ENCODE measurements at places on chromosomes 6 and 20.
A peak's percentile ranks its signal among the peaks of the same experiment; 100 is the strongest.

- no peak for DNase-seq
Observed at GRCh38 chr6:72820906-72821305, 199.0 kb downstream of the KCNQ5 start.

GRCh38 chr20:6575912-6576401 is 191.5 kb upstream of the BMP2 start:
- DNase-seq: no peak

GRCh38 chr6:42045538-42046460 is 4.5 kb upstream of the TAF8 start:
- peak; percentile 64 for DNase-seq

- DNase-seq: no peak
Observed at GRCh38 chr20:37314099-37314498, 24.6 kb downstream of the MANBAL start.

DNA sequence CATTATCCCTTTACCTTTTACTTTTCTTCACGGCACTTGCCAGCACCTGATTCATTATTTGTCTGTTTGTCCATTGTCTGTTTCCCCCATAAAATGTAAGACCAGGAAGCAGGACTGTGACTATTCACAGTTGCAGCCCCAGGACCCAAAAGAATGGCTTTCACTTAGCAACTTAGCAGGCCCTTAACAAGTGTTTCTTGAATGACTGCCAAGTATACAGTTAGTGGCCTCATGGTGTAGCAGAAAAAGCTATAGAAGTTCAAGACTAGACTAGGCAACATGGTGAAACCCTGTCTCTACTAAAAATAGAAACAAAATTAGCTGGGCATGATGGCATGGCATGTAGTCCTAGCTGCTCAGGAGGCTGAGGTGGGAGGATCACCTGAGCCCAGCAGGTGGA is 4.3 kb downstream of the SLC26A8 start:
- DNase-seq: no peak

- no peak for DNase-seq
Observed at GRCh38 chr20:23637282-23638221, at the start of gene CST3. Gene CST3, minus strand, starts transcription at chr20:23637955. Its CDS starts 93 bp downstream, at chr20:23637862.

DNA sequence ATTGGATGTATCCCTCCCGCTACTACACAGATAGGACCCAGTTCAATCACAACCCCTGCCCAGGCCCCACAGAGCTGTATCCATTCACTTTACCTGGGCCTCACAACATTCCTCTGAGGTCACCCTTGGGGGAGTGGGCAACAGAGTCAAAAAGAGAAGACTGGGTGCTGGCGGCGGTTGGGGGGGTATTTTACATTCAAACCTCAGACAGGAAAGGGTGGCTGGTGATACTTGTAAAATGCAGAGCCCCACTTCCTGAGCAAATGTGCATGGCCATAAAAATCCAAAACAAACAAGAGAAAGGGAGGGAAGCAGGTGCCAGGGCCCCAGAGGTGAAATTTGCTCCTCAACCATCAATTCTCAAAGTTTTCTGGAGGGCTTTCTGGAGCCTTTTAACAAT is 3.5 kb downstream of the LRFN2 start:
- DNase-seq: no peak

- no peak for DNase-seq
Observed at GRCh38 chr6:108807928-108808327, 40.3 kb upstream of the ARMC2 start.

- DNase-seq: no peak
Observed at GRCh38 chr6:155493694-155494143, 38.1 kb upstream of the NOX3 start.

GRCh38 chr20:41191562-41192500 is 54.5 kb downstream of the PLCG1 start:
- no peak for DNase-seq

DNA sequence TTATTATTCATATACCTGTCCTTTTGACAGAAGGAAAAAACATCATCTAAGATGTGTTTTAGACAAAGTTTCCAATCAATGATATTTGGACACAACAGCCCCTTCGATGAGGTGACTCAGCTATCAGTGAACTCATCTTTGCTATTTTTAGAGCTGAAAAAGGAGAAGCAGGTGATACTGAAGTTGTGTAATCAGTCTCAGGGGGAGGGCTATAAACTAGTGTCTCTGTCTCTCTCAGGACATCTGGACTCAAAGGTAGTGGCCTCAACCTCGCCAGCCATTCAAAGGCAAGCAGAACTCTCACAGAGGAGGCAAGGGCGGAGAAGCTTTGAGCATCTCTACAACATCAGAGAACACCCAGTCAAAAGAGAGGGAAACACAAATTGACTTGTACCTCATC is 135.4 kb downstream of the BFSP1 start:
- DNase-seq: no peak

DNA sequence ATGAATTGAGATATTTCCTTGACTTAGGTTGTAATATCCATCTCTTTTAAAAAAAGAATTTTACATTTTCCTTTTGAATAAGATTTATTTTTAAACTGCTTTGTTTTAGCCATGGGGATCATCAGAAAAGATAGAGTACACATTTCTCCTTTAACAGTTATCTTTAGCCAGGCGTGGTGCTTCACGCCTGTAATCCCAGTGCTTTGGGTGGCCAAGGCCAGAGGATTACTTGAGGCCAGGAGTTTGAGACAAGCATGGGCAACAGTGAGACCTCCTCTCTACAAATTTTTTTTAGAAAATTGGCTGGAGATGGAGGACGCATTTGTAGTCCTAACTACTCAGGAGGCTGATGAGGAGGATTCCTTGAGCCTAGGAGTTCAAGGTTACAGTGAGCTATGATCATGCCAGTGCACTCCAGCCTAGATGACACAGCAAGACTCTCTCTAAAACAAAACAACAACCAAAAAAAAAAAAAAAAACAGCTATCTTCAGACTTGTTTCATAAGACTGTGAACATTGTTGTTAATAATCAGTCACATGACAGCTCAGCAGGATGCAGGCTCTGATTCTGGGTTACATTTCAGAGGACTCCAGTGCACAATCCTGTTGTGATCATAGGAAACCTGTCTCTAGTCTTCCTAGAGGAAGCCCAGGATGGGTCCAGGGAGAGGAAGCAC is 2.0 kb upstream of the SLC17A3 start:
- DNase-seq: no peak

- DNase-seq: no peak
Observed at GRCh38 chr6:55578537-55579363, at the start of gene HMGCLL1. Gene HMGCLL1, minus strand, starts transcription at chr6:55579192. Its CDS starts 137 bp downstream, at chr6:55579055.

DNA sequence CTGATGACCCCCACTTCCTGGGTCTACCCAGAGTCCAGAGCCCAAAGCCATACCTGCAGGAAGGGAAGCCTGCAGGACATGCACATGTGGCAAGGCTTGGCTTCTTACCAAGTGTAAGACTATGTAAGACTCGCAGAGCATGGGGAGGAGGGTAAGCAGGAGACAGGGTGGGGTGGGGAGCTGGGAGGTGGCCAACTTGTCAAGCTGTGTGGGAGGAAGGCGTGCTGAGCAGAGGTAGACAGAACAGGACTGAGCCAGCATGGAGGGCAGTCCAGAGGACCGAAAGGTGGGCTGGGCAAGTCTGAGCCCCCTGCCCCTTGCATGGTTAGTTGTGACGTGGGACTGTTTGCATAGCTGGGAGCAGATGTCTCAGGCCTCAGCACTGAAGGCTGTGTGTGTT is 53.4 kb upstream of the RNF24 start:
- no peak for DNase-seq

- DNase-seq: no peak
Observed at GRCh38 chr6:152943260-152943897, 39.5 kb downstream of the FBXO5 start.

DNA sequence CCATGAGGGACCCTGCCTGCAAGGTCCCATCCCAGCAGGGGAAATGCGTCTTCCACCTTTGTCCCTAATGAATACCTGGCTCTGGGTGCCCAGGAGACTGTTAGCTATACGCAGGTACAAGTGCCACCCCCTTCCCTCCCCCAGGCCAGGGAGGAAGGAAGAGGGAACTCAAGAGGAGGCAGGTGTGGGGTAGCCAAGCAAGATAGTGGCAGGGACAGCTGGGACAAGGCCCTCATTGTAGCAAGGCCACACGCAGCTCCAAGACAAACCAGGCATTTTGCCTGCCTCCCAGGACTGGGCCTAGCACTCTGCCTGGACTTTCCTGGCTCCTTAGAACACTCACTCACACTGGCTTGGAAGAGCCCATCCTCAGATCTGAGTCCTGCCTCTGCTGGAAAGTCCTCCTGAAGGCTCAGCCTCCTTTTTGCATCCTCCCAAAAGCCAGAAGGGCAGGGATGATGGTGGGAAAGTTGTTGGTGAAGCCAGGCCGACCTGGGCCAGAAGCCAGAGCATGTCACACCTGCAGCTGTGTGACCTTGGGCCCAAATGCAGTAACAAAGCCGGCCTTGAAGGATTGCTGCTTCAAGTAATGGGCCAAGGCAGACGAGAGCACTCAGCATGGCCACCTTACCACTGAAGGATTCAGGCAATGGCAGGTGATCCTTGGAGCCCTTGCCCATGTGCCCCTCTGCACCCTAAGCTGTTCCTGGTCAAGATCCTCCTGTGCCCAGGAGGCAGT is 27.7 kb downstream of the SNPH start:
- DNase-seq: no peak

GRCh38 chr6:130070792-130071191 is 52.4 kb downstream of the L3MBTL3 start:
- DNase-seq: no peak

GRCh38 chr20:19673575-19673974 is 84.5 kb upstream of the RIN2 start:
- no peak for DNase-seq

GRCh38 chr6:151647976-151648639 is 154.3 kb downstream of the CCDC170 start:
- DNase-seq: no peak

DNA sequence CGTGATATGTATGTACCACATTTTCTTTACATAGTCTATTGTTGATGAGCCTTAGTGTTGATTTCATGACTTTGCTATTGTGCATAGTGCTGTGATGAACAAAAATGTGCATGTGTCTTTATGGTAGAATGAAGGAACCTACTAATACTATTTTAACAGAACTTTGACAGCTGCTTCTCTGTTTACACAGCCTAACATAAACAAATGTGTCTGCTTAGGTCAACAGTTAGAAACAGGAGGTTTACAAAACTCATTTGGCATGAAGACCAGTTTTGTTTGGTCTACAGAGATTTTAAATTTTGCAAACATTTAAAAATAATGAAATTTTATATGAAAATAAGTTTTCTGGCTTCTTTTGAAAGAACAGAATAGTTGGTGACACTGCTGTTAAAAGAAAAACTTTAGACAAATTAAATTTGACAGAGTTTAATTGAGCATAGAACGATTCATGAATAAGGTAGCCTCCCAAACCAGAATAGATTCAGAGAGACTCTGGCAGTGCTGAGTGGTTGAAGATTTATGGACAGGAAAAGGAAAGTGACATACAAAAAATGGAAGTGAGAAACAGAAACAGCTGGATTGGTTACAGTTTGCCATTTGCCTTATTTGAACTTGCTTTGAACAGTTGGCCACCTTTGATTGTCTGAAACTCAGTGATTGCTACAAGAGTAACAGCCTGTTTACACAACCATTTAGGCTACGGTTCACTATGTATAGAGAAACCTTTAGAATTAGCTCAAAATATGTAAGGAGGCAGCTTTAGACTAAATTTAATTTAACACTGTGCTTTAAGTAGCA is 715.8 kb upstream of the HS3ST5 start:
- DNase-seq: no peak

Measured in stimulated activated CD8-positive, alpha-beta memory T cell treated with anti-CD3 and anti-CD28 coated beads, Interleukin-12 subunit alpha, Interleukin-12 subunit beta, amount 100 ng/mL, for 1 hour (primary cell).